ENCODE measurements at places on chromosomes 1 and 21.
A peak's percentile ranks its signal among the peaks of the same experiment; 100 is the strongest.

- DNase-seq, result no peak
Measured at GRCh38 chr1:56098946-56099345, 480.4 kb downstream of the PLPP3 start.

DNA sequence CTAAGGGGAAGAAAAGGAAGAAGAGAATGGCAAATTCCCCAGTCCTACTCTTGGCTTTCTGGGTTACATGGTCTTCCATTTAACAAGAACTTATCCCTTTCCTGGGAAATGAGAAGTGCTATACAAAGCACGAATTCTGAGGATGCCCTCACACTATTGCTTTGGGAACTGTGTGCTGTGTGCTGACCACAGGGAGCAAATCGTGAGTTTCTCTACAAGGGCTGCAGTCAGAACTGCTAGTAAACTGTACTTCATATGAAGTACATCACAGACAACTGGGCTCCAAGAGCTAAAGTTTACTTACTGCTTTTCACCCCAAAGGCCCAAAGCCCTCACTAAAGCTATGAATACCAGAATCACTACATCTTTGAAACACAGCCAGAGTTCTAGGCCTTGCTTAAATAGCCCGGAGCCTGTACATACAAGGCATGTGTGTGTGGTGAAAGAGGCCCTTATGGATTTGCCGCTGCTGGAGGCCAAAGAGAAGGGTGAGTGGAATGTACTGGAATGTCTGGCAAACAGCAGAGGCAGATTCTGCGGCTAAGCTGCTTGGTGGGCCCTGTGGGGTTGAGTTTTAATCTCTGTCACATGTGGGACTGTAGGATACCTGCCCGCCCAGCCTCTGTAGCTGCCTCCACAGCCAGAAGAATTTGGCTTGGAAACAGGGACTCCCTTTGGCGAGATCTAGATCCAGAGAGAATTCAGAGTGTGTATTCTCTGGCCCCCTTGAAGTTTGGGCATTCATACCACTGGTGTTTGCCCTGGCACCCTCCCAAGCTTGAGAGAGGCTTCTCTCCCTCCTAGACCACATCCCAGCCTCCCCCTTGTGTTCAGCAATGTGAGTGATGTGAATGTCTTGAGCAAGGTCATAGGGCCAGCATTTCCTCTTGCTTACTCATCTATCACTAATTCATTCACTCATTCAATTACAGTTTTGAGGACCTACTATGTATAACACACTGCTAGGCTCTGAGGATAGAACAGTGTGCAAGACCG lies 21.9 kb upstream of the TRIM67 start:
- DNase-seq, result peak; percentile 94

GRCh38 chr1:217059401-217059800 lies 336.2 kb upstream of the ESRRG start:
- no peak for DNase-seq

- DNase-seq, result no peak
Measured at GRCh38 chr21:15241997-15242736, 177.4 kb upstream of the NRIP1 start.

- no peak for DNase-seq
Measured at GRCh38 chr1:6360517-6361070, 33.0 kb downstream of the ACOT7 start.

- DNase-seq, result no peak
Measured at GRCh38 chr1:80659161-80659560, 1141.6 kb upstream of the ADGRL2 start.

- no peak for DNase-seq
Measured at GRCh38 chr1:6476483-6476882, 10.5 kb upstream of the TNFRSF25 start.

GRCh38 chr1:201841265-201841912 lies 12.4 kb downstream of the IPO9 start:
- DNase-seq, result no peak

Data from trophoblast cell (in vitro differentiated cells and primary cell).